ENCODE measurements at places on chromosomes 7 and 10. TPM values are rescaled to one million over a fixed set of nuclear protein-coding genes. Genes with fewer than 3 reads are reported as not detected.

The CPA2 gene
- 0.28 TPM for polyA plus RNA-seq

The RNF32 gene
- polyA plus RNA-seq, result 3.7 TPM

The ACHE gene
- polyA plus RNA-seq, result 6.7 TPM

The GIMAP7 gene
- 10.3 TPM for polyA plus RNA-seq

The TFEC gene
- polyA plus RNA-seq, result 37.6 TPM
